ENCODE measurements at places on chromosomes 4 and X.

DNA sequence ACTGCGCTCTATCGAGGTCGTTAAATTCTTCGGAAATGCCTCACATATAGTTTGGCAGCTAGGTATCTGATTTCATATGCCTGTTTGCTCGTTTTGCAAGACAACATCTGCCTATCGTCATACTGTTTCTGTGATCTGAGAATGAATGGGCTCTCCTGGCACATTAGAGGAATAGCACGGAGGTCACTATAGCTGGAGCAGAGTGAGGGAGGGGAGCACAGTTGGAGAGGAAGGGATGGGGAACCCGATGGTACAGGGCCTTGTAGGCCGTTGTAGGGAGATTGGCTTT, 552 bp downstream of the IKBKG start:
- DNase-seq: peak; percentile 47

- no peak for DNase-seq
These were observed 21.2 kb downstream of the PPAT start for GRCh38 chr4:56414135-56414670.

DNA sequence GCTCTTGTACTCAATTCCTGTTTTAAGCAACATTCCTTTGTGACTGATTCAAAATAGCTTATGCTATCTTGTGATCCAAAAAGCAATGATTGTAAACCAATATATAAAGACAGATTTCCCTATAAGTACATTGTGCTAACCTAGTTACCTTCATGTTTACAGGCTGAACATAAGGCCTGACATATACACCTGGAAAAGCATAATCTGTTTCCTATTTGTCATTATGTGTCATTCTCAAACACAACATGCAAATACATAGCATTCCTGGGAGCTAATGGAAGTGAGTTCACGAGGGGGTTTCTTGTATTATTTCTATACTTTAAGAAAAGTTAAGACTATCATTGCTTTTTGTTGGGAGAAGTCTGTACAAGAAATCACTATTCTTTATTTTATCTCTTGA, 638.1 kb upstream of the AGA start:
- no peak for DNase-seq

DNA sequence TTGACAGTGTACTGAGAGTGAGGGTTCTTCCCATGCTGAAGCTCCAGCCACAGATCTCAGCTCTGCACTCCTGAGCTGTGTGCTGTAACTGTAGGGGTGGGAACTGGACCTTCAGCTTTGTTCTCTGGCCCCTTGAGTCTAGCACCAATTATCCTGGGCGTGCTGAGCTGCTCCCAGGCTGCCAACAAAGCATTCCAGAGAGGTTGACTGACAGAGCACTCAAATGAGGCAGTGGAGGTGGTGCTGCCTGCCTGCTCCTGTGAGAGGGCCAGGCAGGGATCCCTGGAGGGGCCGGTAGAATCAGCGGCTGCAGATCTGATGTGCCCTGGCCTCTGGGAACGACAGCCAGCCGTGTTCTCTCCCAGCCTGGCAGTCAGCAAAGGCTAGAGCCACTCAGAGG, 375.7 kb upstream of the AADAT start:
- no peak for DNase-seq

GRCh38 chrX:97797076-97797475, 913.4 kb downstream of the RPA4 start:
- DNase-seq: no peak

- peak; percentile 46 for DNase-seq
These were observed 35.1 kb downstream of the PCGF3 start for GRCh38 chr4:740656-741282.

DNA sequence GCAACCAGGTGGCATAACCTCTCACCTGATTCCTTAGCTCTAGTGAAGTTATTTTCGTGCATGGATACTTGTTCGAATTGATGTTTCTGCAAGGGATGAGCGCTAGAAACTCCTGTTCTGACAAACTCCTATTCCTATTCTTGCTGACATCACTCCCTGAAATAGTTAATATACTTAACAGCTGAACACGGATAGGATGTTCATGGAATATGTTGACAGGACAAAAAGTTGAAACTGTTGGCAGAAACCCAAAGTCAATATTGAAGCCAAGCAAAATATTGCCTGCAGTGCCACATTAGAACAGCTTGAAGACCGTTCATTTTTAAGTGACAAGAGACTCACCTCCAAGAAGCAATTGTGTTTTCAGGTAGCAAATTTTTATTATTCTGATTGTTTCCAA, at the start of gene KLKB1:
Gene KLKB1 (plus strand): TSS at position 287 of the 400 bp plus-strand sequence. CDS start 689 bp downstream, outside the sequence.
- DNase-seq: peak; percentile 40

DNA sequence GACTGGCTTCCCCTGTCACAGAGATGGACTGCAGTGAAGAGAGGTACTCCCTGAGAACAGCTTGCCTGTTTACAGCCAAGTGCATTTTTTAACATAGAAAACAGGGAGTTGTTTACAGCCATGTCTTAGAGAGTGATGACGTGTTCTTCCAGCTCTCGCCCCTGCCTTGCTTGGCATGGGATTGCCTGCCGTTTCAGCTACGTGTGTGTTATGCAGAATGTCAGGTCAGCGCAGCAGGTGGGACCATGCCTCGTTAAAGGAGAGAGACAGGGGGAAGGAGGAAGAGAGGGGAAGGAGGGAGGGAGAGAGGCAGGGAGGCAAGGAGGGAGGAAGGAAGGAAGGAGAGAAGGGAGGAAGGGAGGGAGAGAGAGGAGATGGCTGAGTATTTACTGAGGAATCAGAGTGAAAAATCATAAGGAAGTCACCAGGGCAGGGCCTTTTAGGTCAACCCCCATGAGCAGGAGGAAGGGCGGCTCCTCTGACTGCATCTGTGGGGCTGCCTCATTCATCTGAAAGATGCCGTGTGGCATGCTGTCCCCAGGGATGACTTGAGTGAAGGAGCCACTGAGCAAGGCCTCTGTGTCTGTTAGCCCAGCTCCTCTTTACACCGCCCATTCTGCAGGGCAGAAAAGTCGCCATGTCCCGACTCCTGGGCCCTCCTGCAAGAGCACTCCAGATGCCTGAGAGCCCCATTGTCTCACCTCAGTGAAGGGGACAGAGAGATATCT, 139.7 kb upstream of the PSAPL1 start:
- DNase-seq: no peak

GRCh38 chrX:69718102-69718501, 102.2 kb downstream of the EDA start:
- no peak for DNase-seq

GRCh38 chrX:23854945-23855344, 52.8 kb downstream of the APOO start:
- DNase-seq: peak; percentile 16

GRCh38 chrX:28880136-28880535, 292.9 kb downstream of the IL1RAPL1 start:
- DNase-seq: peak; percentile 70

DNA sequence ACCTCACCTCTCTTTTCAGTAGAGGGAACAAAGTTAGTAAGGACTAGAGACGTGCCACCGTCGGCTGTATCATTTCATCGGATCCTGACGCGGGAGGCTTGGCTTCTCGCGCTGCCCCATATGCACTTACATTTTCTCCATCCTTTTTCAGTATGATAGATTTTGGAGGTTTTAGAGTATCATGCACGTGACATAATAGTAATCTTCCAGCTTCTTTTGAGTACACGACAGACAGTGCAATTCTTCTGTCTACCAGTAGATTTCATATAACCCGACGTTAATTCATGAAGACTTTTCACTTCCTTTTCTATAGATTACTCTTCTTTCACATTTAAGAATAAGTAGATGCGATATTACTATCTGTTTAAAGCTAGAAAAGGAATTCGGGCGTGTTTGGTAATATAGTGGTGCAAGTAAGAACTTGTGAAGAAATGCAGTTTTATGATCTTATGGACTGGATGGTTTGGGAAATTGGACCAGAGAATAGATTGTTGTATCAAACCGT, 1.0 kb downstream of the CDS1 start:
- DNase-seq: no peak

DNA sequence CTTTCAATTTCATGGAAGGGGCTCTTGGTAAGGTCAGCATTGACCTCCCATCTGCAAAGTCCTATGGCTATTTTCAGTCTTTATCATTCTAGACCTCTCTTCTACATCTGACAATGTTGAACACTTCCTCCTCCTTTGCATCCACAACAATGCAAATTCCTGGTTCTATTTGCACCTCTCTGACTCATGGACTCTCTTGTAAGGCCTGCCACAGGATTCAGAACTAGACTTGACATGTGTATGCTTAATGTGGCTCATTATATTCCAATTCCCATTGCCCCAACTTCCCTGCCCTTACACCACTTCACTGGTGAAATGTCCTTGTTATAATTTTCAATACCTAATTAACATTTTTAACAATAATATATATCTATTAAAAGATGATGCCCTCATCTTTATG, 314.3 kb upstream of the FGF13 start:
- no peak for DNase-seq

GRCh38 chrX:73490661-73491060, 43.8 kb downstream of the CDX4 start:
- DNase-seq: no peak

DNA sequence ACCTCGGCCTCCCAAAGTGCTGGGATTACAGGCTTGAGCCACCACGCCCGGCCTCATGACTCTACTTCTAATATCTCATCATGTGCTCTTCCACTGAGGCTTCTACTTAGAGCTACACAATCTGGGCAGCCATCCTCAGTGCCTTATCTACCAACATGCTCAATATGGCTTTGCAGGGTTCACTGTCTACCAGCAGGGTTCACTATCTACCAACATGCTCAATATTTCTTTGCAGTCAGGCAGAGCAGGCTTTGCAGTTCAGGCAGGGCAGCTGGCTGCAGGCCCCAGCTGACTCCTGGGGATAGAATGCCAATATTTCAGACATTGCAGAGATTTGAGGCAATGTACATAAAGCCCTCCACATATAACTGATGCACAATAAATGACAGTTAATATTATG, 47.5 kb downstream of the PKD2 start:
- DNase-seq: peak; percentile 60

GRCh38 chr4:101287324-101287723, 60.0 kb downstream of the PPP3CA start:
- peak; percentile 43 for DNase-seq

All from cardiac fibroblast (primary cell).